ENCODE measurements at places on chromosomes 5 and 9.

DNA sequence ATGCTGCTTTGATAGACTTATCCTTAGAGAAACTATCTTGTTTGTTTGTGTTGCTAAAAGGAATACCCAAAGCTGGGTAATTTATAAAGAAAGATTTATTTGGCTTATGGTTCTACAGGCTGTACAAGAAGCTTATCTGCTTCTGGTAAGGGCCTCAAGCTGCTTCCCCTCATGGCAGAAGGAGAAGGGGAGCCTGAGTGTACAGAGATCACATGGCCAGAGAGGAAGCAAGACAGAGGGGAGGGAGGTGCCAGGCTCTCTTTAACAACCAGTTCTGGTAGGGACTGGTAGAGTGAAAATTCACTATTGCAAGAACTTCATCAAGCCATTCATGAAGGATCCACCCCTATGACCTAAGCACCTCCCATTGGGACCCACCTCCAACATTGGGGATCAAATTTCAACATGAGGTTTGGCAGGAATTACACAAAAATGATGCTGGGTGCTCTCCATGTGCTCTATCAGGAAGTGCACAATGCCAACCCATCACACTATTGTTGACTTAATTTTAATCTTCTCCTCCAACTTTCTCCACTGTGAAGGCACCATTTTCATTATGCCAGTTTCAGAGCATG is 115.1 kb upstream of the SHB start:
- no peak for DNase-seq

- DNase-seq = no peak
Observed at GRCh38 chr9:137130176-137130755, 8.7 kb upstream of the GRIN1 start.

DNA sequence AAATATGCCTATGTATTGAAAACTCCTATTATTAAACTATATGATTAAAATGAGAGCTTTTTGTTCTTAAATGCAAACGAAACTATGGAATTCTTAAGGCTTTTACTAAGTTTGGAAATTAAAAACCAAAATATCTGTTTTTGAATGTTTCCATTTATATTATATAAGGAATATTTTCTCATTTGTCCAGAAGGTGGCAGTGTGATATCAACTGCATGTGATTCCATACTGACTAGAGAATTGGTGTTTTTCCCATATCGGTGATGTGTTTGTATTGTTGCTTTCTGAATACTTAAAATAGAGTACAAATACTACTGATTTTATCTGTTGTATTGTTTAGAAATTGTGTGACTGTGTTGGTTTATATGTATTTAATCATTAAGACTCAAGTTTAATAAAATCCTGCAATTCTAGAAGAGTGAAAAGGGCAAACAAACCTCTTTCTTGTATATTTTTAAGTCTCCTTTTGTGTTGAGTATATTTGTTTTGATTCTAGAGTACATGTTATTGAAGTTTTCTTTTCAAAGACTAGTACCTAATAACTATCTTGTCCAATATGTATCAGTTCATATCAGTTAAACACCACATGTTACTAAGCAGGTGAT is 320.8 kb downstream of the CCDC171 start:
- DNase-seq = peak; percentile 35

DNA sequence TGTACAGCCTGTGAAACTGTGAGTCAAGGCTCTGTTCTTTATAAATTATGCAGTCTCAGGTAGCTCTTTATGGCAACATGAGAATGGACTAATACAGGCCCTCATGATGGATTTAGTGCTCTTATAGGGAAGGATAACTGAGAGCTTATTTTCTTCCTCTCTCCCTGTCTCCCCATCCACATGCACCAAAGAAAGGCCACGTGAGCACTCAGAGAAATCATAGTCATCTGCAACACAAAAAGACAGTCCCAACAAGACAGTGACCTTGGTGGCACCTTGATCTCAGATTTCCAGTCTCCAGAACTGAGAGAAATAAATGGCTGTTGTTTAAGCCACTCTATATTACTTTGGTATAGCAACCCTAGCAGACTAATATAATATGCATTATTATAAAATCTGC is 2133.6 kb upstream of the ACO1 start:
- DNase-seq = no peak

DNA sequence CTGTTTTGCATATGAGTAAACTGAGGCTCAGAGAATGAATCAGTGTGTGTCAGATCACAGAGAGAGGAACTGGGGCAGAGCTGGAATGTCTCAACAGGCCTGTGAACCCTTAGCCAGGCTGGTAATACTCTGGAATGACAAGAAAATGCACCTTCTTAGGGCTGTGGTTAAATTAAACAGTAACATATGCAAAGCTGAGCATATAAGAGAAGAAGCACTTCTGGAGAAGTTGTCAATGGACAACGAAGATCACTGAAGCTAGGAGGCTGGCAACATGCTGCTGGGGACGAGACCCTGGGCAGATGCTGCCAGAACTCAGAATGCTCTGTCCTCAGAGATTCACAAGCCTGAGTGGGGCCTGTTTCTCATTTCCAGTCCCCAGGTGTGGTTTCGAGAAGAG is 64.6 kb upstream of the EPB41L4B start:
- DNase-seq = no peak

GRCh38 chr5:125891061-125891725 is 532.0 kb upstream of the GRAMD2B start:
- no peak for DNase-seq

Measured in AG08395 (cell line).